Stimulated activated CD4-positive, alpha-beta T cell treated with anti-CD3 and anti-CD28 coated beads, Interleukin-2, amount 100 ng/mL, for 48 hours (primary cell): ENCODE measurements at places on chromosomes 16 and 17.
A peak's percentile ranks its signal among the peaks of the same experiment; 100 is the strongest.

GRCh38 chr17:51725185-51725584, 433.3 kb downstream of the CA10 start:
- no peak for DNase-seq

- DNase-seq, result no peak
Observed at GRCh38 chr17:33385133-33385532, 92.0 kb upstream of the ASIC2 start.

- peak; percentile 52 for DNase-seq
Observed at GRCh38 chr17:56834380-56835263, 671 bp downstream of the DGKE start.

GRCh38 chr16:54118846-54119245, 167.7 kb downstream of the IRX3 start:
- DNase-seq, result no peak

- no peak for DNase-seq
Observed at GRCh38 chr17:73986641-73987177, 216.8 kb upstream of the RPL38 start.

DNA sequence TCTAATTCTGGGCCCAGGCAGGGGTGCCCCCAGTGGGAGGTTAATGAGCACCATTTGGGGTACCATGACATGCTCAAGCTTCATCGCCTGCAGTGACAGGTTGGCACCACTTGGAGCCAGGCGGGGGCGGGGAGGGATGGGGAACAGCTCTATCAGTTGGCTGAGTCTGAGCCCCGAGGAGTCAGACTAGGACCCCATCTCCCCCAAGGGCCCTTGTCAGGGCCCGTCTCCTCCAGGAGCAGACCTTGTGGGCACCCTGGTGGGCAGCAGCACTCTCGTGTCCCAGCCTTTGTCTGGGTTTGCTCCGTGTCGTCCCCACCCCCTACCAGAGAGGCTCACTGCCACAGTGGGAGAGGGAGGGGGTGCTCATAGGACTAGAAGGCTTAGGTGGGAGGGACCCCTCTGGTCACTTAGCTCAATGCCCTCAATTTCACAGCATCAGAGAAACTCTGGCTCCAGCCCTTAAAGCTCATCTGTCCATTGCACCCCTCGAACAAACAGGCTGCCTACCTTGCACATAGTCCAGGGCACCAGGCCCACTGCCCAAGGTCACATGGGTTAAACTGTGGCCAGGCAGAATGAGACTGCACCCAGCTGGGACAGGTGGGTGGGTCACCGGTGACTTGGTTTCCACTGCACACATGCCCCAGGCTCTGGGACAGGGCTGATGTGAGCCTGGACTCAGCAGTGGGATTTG, 4.1 kb downstream of the PPP1R9B start:
- no peak for DNase-seq

- DNase-seq, result no peak
Observed at GRCh38 chr16:2472885-2473445, 1.9 kb downstream of the NTN3 start.

GRCh38 chr17:38616361-38616760, 10.6 kb upstream of the SRCIN1 start:
- DNase-seq, result no peak

GRCh38 chr17:44648963-44649362, 7.3 kb upstream of the MEIOC start:
- no peak for DNase-seq

DNA sequence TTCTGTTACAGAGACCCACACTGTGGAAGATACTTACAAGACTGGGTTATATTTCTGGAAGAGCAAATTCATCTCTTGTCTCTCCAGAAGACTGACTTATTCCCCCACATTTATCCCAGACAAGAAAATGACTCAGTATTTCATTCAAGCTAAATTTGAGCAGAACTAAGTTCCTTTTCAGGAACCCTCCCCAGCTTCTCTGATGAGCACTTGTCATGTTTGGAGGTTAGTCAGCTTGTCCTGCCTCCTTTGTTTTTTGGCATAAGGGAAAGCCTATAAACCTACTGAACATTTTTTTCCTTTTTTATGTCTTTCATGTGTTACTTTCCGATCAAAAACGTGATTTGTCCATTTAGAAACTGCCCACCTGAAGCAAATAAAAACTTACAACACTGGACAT, 198.0 kb downstream of the C16orf95 start:
- no peak for DNase-seq

GRCh38 chr16:74951681-74952080, 33.2 kb downstream of the WDR59 start:
- DNase-seq, result no peak

GRCh38 chr17:8004899-8005298, 2.5 kb downstream of the GUCY2D start:
- DNase-seq, result no peak

- DNase-seq, result no peak
Observed at GRCh38 chr16:51399908-51400670, 249.0 kb upstream of the SALL1 start.

- no peak for DNase-seq
Observed at GRCh38 chr17:27339836-27340550, 46.1 kb downstream of the WSB1 start.

GRCh38 chr16:25841761-25842160, 150.0 kb downstream of the HS3ST4 start:
- DNase-seq, result no peak

DNA sequence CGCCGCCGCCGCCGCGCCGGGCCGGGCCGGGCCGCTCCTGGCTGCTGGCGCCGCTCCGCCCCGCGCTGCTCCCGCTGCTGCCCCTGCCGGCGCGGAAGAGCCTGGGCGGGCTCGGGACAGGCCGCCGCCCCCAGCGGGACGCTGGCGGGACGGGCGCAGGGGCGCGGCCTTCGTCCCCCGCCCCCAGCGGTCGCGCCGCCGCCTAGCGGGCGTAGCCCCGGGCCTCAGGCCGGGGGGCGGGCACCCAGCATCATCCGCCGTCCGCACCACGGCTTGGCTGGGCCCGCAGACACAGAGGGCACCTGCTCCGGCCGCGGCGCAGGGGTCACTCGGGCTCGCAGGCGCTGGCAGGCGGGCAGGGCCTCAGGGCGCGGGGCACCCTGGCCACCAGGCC, at the start of gene AMFR:
AMFR (minus strand) TSS at position 107 of the 394 bp plus-strand sequence. CDS start 218 bp downstream, outside the sequence.
- DNase-seq, result peak; percentile 36

DNA sequence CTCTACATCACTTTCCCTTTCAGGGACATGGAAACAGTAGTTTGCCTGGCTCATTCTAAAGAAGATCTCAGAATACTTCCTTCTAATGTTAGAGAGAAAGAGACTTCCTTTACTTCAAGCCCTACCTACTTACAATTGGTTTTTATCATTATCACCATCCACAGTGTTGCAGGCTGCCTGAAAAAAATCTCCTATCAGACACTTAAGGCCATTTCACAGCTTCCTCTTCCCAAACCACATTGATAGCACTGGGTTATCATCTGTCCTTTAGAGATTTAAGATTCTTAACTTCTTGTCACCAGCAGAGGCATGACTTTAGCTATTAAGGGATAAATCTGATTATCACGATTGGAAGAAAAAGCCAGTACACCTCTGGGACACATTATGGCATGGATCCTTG, 178.5 kb upstream of the TBX2 start:
- no peak for DNase-seq

DNA sequence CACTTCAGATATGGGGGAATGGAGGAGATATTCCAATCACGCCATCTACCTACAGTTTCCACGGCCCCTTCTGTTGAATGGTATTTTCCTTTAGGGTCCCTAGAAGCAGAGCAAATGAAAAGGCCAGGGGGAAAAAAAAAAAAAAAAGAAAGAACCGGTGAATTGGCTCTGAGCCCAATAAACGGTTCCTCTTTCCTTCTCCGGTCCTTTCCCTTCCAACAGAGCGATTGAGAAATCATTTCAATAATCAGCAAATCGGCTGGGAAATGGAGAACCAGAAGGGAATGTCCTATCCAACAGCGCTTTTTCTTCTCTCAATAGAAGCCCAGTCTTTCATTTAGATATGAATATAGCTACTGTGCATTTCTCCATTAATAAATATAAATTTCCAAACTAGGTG, 26.8 kb upstream of the HOXB13 start:
- no peak for DNase-seq

DNA sequence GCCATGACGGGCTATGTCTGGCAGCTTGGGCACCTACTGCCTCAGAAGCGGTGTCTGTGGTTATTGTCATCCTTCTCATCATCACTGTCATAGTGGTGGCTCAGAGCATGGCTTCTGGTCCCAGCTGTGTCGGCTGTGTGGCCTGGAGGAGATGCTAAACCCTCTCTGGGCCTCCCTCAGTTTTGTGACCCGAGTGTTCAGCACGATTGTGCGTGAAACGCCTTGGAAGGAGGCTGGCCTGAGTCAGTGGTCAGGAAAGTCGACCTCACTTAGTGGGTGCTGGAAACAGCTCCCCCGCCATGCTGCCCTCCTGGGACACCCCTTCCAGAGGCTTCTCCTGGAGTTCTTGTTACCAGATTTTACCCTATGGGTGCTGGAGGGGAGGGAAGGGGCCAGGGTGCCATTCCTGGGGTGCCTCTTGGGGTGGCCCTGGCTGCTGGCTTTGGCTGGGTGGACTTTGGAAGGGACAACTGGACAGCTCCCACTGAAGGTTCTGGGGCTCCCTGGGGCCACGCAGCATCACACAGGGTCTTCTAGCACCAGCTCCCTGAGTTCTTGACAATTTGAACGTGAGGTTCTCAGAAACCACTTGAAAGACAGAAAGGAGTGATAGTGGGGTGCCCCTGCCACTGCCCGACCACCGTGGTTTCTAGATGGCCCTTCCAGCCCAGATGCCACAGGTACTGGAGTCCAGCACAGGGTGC, 226.5 kb upstream of the GSE1 start:
- no peak for DNase-seq

GRCh38 chr16:11064851-11065250, 120.5 kb downstream of the CLEC16A start:
- no peak for DNase-seq

DNA sequence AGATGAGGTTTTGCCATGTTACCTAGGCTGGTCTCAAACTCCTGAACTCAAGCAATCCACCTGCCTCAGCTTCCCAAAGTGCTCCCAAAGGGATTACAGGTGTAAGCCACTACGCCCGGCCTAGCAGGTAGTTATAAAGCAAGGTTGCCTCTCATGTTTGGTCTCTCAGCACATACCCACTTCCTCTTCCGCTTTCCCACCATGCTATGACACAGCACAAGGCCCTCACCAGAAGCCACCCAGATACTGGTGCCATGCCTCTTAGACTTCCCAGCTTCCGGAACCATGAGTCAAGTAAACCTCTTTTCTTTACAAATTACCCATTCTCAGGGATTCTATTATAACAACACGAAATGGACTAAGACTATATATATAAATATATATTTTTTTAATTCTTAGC, 143.6 kb downstream of the COPRS start:
- no peak for DNase-seq

- peak; percentile 54 for DNase-seq
Observed at GRCh38 chr17:82350182-82351030, 8.6 kb upstream of the TEX19 start.

- no peak for DNase-seq
Observed at GRCh38 chr16:31114468-31114867, 3.0 kb upstream of the KAT8 start.

- peak; percentile 50 for DNase-seq
Observed at GRCh38 chr17:64320613-64321553, 57.8 kb upstream of the TEX2 start.

DNA sequence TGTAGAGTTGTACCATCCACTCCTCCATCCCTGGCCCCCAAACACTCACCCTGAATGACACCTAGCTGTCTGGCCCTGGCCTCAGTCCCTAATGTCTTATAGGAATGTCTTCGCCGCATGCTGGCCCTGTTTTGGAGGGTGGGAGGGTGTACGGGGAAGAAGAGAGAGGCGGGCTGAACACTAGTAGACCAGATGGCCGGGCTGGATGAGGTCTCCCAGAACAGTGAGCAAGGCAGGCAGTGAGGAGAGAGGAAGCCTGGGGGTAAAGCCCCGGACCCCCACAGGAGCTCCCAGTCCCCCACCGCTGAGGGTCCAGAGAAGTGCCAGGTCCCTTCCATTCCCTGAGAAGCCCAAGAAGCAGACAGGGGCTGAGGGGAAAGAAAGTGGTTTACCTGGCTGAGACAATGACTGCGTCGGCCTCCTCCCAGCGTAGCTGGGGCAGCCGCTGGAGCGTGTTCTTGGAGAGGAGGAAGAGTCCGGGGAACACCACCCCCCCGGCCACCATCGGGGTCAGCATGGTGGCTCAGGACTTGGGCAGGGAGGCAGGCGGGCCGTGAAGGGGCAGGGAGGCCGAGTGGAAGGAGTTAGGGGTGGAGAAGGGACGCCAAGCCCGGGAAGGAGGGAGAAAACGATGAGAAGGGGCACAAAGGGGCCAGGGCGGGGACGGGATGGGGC, 923 bp downstream of the TLCD3B start:
- DNase-seq, result no peak

DNA sequence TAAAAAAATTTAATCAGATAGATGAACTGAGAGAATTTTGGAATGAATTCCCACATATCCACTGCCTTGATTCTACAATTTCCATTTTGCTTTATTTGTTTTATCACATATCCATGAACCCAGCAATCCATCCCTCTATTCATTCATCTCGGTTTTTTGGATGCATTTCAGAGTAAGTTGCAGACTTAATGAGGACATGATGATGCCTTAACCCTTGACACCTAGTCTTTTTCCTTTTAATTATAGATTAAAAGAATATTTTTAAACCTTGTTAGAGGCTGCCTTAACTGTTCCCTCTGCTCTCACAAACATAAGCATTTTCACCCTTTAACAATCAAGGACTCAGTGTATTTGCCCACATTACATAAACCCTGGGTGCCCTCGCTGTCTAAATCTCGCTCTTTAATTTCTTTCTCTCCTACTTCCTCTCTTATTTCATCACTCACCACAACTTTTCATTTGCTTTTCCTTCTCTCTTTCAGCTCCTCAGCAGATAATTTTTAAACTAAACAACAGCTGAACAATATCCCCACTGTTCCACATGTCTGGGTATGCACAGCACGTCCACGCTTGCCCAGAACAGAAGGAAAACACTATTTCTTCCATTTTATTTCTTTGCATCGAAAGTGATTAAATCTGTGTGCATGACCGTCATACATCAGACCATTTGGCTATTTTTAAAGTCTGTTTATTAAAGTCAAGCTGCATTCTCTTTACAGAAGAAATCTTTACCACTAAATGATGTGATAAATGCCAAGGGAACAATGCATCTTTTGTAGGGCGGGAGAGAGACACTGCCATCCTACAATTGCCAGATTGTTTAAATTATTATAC, 39.9 kb downstream of the IQCK start:
- DNase-seq, result no peak

DNA sequence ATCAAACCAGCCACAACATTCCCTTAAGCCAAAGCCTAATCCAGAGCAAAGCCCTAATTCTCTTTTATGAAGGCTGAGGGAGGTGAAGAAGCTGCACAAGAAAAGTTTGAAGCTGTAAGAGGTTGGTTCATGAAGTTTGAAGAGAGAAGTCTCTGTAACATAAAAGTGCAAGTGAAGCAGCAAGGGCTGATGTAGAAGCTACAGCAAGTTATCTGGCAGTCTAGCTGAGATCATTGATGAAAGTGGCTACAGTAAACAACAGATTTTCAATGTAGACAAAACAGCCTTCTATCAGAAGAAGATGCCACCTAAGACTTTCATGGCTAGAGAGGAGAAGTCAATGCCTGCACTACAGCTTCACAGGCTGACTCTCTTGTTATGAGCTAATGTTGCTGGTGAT, 52.5 kb downstream of the NACA2 start:
- DNase-seq, result no peak

GRCh38 chr16:78285437-78285922, 186.0 kb downstream of the WWOX start:
- no peak for DNase-seq

- no peak for DNase-seq
Observed at GRCh38 chr17:30761060-30761459, 63.4 kb downstream of the CRLF3 start.

- DNase-seq, result no peak
Observed at GRCh38 chr17:52389632-52390031, 231.1 kb upstream of the CA10 start.

- DNase-seq, result no peak
Observed at GRCh38 chr17:4110152-4110551, 32.7 kb downstream of the ZZEF1 start.
